Activated CD8-positive, alpha-beta memory T cell treated with anti-CD3 and anti-CD28 coated beads, Interleukin-2, amount 50 U/mL, for 4 hours (primary cell): ENCODE measurements at places on chromosomes 5 and 9.

- DNase-seq = no peak
Observed at GRCh38 chr5:65919773-65920172, 6.6 kb upstream of the ERBIN start.

- no peak for DNase-seq
Observed at GRCh38 chr5:10632110-10632761, 68.4 kb downstream of the ANKRD33B start.

DNA sequence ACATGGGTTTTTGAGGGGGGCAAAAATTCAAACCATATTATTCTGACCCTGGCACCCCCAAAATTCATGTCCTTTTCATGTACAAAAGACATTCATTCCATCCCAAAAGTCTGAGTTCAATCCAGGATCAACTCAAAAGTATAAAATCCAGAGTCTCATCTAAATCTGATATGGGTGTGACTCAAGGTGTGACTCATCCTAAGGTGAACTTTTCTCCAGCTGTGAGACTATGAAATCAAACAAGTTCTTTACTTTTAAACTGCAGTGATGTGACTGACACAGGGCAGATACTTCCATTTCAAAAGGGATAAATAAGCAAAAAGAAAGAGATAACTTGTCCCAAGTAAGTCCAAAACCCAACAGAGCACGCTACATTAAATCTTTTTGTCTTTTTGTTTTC is 20.6 kb upstream of the CYLC2 start:
- DNase-seq = no peak

DNA sequence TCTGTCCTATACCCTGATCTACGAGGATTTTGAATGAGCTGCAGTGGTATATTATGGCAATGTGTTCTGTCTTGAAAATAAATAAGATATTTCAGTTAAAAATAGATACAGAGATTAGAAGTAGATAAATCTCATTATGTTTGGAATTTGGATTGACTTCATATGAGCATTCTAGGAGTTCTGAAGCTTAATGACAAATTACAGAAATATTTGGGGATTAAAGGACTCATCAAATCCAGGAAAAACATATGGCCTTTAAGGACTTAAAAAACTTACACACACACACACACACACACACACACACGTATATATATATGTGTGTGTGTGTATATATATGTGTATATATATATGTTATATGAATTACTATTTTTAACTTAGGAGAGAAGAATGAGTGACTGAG is 446.9 kb upstream of the CD180 start:
- no peak for DNase-seq

- peak; percentile 42 for DNase-seq
Observed at GRCh38 chr9:2015581-2016407, 647 bp downstream of the SMARCA2 start.

- no peak for DNase-seq
Observed at GRCh38 chr5:170483701-170484458, 19.9 kb upstream of the KCNIP1 start.

- DNase-seq = no peak
Observed at GRCh38 chr9:36928670-36929349, 105.3 kb downstream of the PAX5 start.

GRCh38 chr5:115180165-115180709 is 10.5 kb upstream of the TRIM36 start:
- DNase-seq = peak; percentile 34

GRCh38 chr5:135814812-135815211 is 19.7 kb upstream of the SLC25A48 start:
- no peak for DNase-seq

DNA sequence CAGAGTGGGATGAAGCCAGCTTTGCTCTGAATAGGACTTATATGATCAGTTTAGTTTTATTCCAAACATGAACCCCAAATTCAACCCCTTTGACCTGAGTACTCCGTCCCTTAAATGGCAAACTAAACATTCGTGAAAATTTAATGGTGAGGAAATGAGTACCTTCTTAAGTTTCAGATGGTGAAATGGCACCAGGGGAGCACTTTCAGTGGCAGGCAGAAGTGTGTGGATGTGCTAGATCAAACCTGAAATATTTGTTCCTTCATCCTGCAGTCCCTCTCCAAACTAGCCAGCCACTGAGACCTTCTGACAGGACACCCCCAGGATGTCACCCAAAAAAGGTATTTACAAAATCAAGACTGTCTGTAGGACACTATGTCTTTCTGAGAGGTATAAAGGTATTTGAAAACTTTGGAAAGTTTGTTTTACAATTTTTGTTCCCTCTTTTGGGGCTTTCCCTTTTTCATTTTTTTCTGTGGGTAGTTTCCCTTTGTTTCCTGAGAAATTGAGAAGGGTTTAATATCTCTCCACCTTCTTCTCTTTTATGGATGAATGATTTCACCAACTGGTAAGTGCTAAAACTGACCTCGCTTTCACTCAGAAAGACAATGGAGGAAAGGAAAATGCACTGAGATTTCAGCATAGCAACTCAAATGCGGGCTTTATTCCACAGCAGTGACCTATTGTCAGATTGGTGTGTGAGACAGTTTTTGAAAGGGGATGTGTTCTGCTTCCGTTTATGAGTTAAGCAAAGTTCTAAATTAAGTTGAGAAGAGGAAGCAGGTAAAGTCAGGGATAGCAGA is 127.1 kb downstream of the TMC1 start:
- DNase-seq = no peak

DNA sequence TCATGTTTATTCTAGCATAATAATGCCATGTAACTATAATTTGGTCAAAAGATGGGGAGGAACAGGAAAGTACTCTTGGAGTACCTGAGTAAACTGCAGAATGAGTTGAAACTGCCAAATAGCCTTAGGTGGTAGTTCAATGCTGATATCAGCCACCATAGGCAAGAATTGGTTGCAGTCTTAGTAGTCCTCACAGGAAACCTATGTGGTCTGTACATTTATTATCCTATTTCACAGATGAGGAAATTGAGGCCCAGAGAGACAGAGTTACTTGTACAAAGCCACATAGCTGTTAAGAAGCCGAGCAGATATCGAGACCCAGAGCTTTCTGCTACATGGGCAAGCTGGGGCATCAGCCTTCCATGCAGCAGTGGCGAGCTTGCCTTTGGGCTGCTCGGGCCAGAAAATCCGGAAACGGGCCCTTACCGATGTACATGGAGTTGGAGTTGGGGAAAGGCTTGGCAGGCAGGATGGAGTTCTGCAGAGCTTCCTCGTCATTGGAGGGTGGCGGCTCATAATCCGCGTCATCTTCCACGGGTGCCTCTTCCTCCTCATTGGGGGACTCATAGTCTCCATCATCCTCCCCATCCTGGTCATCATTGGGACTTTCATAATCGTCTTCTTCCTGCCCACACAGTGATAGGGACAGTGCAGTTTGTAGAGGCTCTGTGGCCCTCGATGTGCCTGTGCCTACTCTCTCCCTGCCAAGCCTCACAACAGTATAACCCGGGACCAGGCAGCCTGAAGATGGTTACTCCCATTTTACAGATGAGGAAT is 27.1 kb downstream of the LCP2 start:
- DNase-seq = no peak

- no peak for DNase-seq
Observed at GRCh38 chr5:178223196-178223773, 9.3 kb downstream of the PHYKPL start.
